ENCODE measurements at places on chromosomes 12 and 14.
A peak's percentile ranks its signal among the peaks of the same experiment; 100 is the strongest.

- peak; percentile 29 for DNase-seq
These were observed 745 bp downstream of the CDCA4 start for GRCh38 chr14:105019861-105020814.

- DNase-seq, result no peak
These were observed 17.2 kb upstream of the OAS2 start for GRCh38 chr12:112961074-112961473.

GRCh38 chr12:46659824-46660223, 166.0 kb downstream of the SLC38A4 start:
- no peak for DNase-seq

DNA sequence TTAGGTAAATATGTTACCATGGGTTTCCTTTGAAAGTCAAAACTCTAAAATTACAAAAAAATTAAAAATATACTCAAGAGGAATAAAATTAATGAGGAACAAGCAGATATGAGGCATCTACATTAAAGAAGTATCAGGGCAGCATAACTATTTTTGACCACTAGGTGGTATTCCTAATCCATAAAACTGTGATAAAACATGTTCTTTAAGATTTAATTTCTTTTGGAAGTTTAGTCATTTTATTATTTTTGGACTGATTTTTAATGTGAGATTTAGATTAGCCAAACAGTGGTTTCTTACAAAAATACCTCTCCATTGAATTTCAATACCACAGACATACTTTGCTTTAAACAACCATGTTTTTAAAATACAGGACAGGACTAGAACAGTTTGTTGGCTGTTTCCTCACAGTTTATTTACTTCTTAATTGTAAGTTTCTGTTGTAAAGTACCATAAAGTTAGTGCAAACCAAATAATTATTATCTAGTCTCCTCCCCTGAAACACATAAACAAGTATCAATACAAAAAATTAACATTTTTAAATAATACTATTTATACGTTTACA, 49.8 kb downstream of the NTS start:
- no peak for DNase-seq

- no peak for DNase-seq
These were observed 229.7 kb upstream of the NPAS3 start for GRCh38 chr14:32709027-32709426.
